GM12878 (cell line): ENCODE measurements at places on chromosomes 2 and 18. TPM values are rescaled to one million over a fixed set of nuclear protein-coding genes. Genes with fewer than 3 reads are reported as not detected.
A peak's percentile ranks its signal among the peaks of the same experiment; 100 is the strongest.

DNA sequence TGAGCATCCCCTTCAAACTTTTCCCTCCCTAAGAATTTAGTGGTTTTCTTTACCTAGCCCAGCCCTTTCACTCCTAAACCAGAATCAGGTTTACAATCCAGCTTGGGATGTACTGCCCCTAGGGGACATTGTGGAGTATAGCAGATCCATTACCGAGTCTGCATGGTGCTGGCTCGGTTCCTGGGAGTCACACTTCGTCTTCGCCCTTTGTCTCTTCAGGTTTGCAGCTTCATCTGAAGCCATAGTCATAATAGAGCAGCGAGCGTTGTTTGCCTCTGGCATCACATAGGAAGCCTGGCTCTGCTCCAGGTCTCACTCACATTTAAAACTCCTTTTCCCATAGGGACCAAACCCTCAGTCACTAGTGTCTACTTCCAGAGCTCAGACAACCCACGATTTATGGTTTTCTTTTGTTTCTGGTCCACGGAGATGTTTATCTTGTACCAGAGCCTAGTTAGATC is 16.8 kb upstream of the LYPD6 start:
- no peaks in the 10 kb centered on the region for H3K4me1 ChIP-seq
- H3K36me3 ChIP-seq = no peaks in the 10 kb centered on the region
- peak; percentile 9 for DNase-seq
- H3K4me3 ChIP-seq = no peak overlapping the region

DNA sequence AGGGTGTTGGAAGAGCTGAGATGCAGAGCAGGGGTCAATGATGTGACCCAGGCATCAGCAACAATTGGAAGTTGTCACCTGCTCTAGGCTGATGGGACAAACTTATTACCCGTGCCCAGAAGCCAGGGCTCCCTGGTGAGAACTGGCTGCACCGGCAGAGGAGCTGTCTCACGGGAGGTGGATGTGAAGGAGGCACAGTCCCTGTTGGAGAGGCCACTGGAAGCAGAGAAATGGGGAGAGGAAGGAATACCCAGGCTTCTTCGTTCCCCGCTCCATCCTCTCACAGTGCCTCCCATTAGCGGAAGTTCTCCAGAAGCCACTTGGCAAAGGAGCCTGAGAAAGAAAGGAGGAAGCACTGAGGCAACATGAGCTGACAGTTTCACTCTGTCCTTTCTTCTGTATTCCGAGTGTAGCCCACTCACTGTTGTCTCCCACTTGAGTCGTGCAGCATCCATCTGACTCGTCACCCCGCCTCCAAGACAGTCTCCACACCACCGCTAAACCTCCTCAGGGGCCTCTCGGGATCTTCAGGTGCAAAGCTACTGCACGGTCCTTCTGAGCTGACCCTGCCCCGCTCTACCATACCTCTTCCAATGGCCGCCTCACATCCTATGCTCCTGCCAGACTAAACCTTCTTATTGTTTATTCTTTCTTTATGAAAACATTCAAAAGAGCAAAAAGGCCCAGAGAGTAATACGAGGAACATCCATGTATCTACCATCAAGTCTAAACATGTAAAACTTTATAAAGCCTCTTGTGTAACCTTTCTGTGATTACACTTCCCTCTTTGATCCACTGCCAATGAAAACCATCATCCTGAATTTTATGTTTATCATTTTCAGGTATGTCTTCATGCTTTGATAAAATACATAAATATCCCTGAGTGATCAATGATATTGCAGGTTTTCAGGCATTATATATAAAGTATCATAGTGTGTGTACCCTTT is 19.1 kb upstream of the AFTPH start:
- no peak overlapping the region for H3K4me3 ChIP-seq
- H3K36me3 ChIP-seq = no peaks in the 10 kb centered on the region
- H3K4me1 ChIP-seq = no peaks in the 10 kb centered on the region
- H3K27me3 ChIP-seq = no peaks in the 10 kb centered on the region; the same call in 1 of the 2 replicates

- H3K4me1 ChIP-seq = no peaks in the 10 kb centered on the region; the same call in 1 of the 2 replicates
- no peak for DNase-seq
- no peaks in the 10 kb centered on the region for H3K36me3 ChIP-seq
- no peak overlapping the region for H3K27ac ChIP-seq
- H3K27me3 ChIP-seq = no peaks in the 10 kb centered on the region
Observed at GRCh38 chr2:85071096-85071495, 62.1 kb upstream of the TCF7L1 start.

DNA sequence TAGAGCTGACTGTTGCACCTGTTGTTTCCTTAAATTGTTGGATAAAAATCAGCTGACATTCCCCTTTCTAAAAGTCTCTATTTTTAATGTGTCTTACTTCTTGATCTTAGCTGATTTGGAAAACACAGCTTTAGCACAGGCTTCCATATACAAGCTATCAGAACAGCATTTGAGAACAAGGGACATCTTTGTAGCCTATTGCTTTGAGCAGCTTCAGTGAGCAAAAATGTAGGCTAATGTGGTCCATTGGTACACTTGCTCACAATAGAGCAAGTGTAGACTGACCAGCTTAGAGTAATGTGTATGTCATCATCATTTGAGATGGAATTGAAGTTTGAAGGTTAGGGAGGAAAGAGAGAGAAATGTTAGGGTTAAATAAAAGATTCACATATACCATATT is 7.0 kb downstream of the INPP1 start:
- H3K4me1 ChIP-seq = no peaks in the 10 kb centered on the region
- H3K36me3 ChIP-seq = no peaks in the 10 kb centered on the region
- no peaks in the 10 kb centered on the region for H3K27me3 ChIP-seq
- no peak overlapping the region for H3K27ac ChIP-seq

DNA sequence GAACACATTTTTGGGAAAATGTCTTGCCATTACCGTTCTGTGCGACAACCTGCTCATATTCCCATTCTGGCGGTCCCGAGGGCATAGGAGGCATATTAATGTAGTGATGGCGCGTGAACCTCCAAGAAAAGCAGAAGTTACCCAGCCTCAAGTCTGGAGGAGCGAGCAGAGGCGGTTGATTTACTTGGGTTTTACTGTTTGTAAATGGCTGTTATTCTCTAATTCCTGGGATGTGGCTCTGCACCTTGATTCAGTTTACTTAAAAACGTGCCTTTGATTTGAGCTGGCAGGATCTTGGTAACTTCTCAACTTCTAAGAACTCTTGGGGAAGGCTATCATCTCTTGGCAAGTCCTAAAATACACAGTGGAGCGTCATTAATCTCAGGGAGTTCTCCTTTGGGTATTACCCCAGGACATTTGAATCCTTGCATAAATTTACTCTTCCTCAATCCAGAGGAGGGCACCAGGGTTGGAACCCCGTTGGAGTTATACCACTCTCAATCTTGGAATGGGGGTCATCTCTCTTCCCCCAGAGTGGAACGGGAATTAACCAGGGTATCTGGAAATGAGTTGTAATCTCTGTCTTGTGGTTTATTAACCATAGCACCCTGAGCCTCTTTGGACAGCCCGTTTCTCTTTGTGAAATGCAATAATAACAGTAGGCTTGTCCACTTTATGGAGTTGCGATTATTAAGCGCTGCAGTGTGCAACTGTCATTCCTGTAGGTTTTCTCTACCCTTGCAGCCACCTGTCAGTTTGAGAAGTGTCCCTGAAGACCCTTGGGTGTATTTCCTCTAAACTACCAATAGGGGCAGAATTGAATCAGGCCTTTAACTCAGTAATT is 2.1 kb downstream of the HK2 start:
- H3K4me1 ChIP-seq = peaks cover 11% of the 10 kb centered on the region
- no peak for DNase-seq
- peak overlapping the region; percentile 61 for H3K27ac ChIP-seq
- no peaks in the 10 kb centered on the region for H3K27me3 ChIP-seq
- H3K36me3 ChIP-seq = no peaks in the 10 kb centered on the region

Gene MDH1B
- 0.87 and 1.8 TPM in 2 replicates for polyA plus RNA-seq

Gene CAPN14
- polyA plus RNA-seq = 0.36 and 0.72 TPM in 2 replicates

Gene GPR55
- 12.5 and 13.2 TPM in 2 replicates for polyA plus RNA-seq

DNA sequence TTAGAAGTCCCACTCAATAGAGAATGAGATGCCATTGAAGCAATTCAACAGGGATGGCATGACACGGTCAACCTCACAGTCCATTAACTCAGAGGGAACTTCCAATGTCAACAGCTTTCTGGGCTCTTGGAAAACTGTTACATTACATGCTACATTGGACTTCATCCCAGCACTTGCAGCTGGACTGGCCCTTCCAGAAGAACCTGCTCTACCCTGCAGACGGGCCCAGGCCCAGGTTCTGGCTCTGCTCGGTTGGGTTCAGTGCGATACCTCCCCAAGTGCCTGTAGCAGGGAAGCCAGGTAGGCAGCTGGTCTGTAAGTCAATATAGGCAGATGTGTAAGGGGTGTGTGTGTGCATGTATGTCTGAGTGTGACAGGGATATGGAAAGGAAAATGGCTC is 12.9 kb downstream of the LAMA1 start:
- H3K27me3 ChIP-seq = no peaks in the 10 kb centered on the region
- no peak overlapping the region for H3K27ac ChIP-seq
- no peak overlapping the region for H3K4me3 ChIP-seq
- H3K36me3 ChIP-seq = no peaks in the 10 kb centered on the region
- H3K4me1 ChIP-seq = no peaks in the 10 kb centered on the region

DNA sequence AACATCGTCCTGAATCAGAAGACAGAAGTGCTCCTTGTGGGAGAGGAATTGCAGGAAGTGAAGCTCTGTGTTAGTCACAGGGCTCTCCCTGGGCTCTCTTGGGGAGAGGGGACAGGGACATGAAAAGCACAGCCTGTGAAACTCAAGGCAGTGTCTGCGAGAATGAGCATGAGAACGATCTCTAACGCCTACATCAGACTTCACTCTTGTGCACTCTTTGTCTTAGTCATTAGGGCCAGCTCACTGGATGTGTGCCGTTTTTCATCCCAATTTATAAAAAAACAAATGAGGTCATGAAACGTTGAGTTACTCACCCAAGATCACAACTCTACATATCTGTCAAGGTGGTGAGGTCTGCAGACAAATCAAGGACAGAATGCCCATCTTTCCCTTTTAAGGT is 27.0 kb upstream of the TWIST2 start:
- H3K27ac ChIP-seq = no peak overlapping the region
- no peak for DNase-seq
- H3K27me3 ChIP-seq = no peaks in the 10 kb centered on the region
- no peak overlapping the region for H3K4me3 ChIP-seq
- H3K4me1 ChIP-seq = no peaks in the 10 kb centered on the region
- no peaks in the 10 kb centered on the region for H3K36me3 ChIP-seq

- no peaks in the 10 kb centered on the region; the same call in 1 of the 2 replicates for H3K36me3 ChIP-seq
- peaks cover 52% of the 10 kb centered on the region for H3K4me1 ChIP-seq
- 0 out of 2 replicates have a peak overlapping the region, but pooled peaks have one; percentile 10 for H3K4me3 ChIP-seq
- H3K27ac ChIP-seq = peak overlapping the region; percentile 67
Observed at GRCh38 chr18:58556331-58557007, 72.4 kb downstream of the ALPK2 start.

Gene CD207
- not detected in 2 replicates for polyA plus RNA-seq

Gene CRYGB
- not detected in 2 replicates for polyA plus RNA-seq

Gene GPBAR1
- polyA plus RNA-seq = not detected in 2 replicates

Gene POMC
- polyA plus RNA-seq = 11.0 and 11.7 TPM in 2 replicates

Gene KRTCAP3
- polyA plus RNA-seq = 0.48 and 0.51 TPM in 2 replicates

- H3K27ac ChIP-seq = no peak overlapping the region
- H3K4me1 ChIP-seq = no peaks in the 10 kb centered on the region
- no peak for DNase-seq
Observed at GRCh38 chr2:236164201-236164924, 3.8 kb downstream of the GBX2 start.

DNA sequence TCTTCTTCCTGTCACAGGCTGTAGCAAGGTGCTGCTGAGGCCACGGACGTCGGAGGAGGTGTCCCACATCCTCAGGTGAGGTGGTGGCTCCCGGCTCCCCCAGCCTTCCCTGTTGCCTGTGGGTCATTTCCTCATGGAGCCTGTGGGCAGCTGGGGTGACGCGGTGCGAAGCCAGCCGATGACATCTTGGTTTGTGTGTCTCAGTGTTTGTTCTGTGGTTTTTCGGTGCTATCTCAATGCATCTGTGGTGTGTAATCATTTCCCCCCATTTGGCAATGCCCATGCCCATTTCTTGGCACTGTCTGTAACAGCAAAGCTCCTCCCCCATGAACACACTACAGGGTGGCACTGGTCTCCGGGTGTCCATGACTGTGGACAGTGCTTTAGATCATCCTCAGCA is 6.6 kb downstream of the D2HGDH start:
- DNase-seq = no peak
- peaks cover 10% of the 10 kb centered on the region for H3K36me3 ChIP-seq
- H3K4me3 ChIP-seq = no peak overlapping the region
- H3K27me3 ChIP-seq = no peaks in the 10 kb centered on the region
- no peak overlapping the region for H3K27ac ChIP-seq

DNA sequence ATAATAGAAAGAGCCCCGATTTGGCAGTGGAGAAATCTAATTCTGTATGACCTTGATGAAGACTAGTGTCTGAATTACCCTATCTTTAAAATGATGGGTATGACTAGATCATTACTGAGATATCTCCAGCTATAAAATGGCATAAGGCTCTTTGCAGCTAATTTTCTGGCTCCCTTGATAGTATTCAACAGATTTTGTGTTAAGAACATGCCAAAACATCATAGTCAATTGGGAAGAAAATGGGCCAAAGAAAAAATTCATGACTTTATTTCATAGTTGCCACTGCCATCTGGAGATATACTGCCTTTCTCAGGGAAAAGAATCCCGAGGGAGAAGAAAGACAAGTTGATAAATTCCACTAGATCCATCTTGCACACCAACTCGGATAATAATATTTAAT is 1618.7 kb downstream of the LRP1B start:
- no peaks in the 10 kb centered on the region for H3K4me1 ChIP-seq
- H3K27me3 ChIP-seq = no peaks in the 10 kb centered on the region
- H3K4me3 ChIP-seq = no peak overlapping the region
- H3K27ac ChIP-seq = no peak overlapping the region
- DNase-seq = no peak

DNA sequence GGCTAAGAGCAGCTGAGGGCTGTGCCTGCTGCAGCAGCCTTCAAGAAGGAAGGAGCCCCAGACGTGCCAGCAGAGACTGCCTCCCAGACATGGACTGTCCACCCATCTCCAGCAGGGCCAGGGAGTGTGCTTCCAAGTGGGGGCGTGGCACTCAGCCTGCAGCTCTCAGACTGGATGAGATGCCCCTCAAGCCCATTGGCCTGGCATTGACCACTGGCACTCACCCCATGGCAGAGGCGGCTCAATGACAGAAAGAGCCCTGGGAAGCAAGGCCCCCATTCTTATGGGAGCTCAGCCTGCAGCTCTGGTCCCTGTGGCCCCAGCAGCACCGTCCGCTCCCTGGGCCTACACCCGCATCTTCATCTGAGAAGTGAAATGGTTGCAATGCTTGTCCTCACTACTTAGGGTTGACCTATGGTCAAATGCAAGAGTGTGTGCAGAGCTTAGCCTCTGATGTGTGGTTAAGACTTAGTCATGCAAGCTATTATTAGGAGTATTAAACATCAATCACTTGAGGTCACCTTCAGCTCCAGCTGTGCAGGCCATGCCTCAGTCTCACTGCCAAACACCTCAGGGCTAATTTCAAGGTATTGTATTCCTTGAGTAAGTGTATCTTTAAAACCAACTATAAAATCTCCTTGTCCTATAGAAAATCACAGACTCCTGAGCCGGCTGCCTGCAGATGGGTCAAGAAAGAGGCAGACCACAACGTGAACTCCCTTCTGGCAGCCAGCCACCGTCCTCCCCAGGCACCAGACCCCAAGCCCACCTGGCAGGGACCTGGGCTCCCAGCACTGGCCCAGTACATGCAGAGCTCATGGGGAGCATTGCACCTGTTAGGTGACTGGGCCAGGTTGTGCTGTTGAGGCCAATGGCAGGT is 194.8 kb downstream of the NDUFA10 start:
- H3K27me3 ChIP-seq = no peaks in the 10 kb centered on the region
- DNase-seq = no peak
- H3K27ac ChIP-seq = no peak overlapping the region
- no peaks in the 10 kb centered on the region for H3K36me3 ChIP-seq
- no peaks in the 10 kb centered on the region for H3K4me1 ChIP-seq

Gene TUBA4B
- not detected in 2 replicates for polyA plus RNA-seq

GRCh38 chr2:38301340-38301968 is 75.6 kb downstream of the ATL2 start:
- H3K27ac ChIP-seq = peak overlapping the region; percentile 66
- H3K27me3 ChIP-seq = no peaks in the 10 kb centered on the region
- peaks cover 18% of the 10 kb centered on the region for H3K4me1 ChIP-seq
- H3K36me3 ChIP-seq = peaks cover 22% of the 10 kb centered on the region
- H3K4me3 ChIP-seq = no peak overlapping the region

Gene FSHR
- not detected in 2 replicates for polyA plus RNA-seq
